ENCODE measurements at places on chromosomes 13 and 19.

DNA sequence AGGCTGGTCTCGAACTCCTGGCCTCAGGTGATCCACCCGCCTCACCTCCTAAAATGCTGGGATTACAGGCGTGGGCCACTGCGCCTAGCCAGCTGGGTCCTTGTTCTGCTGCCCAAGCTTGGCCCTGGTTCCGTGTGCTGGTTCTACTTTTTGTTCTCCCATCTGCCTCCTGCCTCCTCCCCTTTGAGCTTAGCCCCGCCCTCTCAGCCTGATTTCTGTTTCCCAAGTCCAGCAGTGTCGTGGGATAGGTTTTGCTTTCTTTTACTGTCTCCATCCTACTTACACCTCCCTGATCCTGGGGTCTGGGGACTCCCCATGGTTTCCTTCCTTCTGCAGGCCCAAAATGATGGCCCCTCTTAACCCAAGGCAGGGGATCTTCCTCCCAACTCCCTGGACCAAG lies 2.4 kb downstream of the BLOC1S3 start:
- DNase-seq: no peak

DNA sequence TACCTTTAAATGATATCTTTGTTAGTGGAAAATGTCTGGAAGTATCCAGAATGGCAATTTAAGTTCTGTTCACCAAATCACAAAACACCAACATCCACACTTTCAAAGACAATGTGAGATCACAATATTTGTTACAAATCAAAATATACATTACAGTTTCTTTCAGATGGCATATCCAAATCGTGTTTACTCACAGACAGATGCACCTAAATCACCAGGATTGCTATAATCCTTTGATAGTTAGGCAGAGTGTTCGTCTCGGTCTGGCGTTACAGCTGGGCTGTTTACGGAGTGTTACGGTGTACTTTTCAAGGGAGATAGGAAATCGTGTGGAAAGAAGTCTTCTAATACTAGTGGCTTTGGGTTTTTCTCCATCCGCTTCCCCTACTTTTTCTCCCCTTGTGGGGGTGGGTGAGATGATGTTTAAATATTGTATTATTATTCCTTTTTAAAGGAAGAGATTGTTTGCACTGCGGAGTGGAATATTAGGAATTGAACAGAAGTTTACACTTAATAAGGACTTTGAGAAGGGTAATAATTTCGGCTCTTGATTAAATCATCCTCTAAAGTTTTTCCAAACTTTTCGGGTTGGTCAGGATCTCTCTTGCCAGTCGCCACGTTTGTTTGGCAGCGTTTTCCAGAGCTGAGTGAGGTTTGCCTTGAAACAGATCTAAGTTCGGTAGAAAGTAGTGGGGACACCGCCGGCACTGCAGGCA lies 1.8 kb downstream of the MAB21L1 start:
- DNase-seq: no peak

GRCh38 chr13:99834246-99834645 lies 137.3 kb downstream of the ZIC5 start:
- no peak for DNase-seq

- DNase-seq: no peak
Measured at GRCh38 chr13:49219647-49220035, 497 bp upstream of the MLNR start.
